Posterior vena cava (tissue), 2 donors: ENCODE measurements at places on chromosomes 6 and 20.

GRCh38 chr6:161684731-161685475 is 411.0 kb upstream of the AGPAT4 start:
- DNase-seq: no peak

GRCh38 chr6:144777249-144777648 is 492.1 kb downstream of the UTRN start:
- DNase-seq: no peak

GRCh38 chr20:41275301-41275731 is 42.2 kb downstream of the ZHX3 start:
- no peak for DNase-seq

GRCh38 chr6:124064317-124065113 is 260.9 kb downstream of the NKAIN2 start:
- DNase-seq: no peak

- no peak for DNase-seq
Observed at GRCh38 chr20:62186887-62187866, 4.3 kb downstream of the MTG2 start.
